Prostate gland (tissue), 2 donors: ENCODE measurements at places on chromosomes 3 and 15. TPM values are rescaled to one million over a fixed set of nuclear protein-coding genes. Genes with fewer than 3 reads are reported as not detected.

WWTR1 gene
- total RNA-seq = 79.4 TPM

CRABP1 gene
- total RNA-seq = not detected

TIMP4 gene
- total RNA-seq = 5.6 TPM

C2CD4A gene
- 0.28 TPM for total RNA-seq

MLF1 gene
- 7.1 TPM for total RNA-seq

STRA6 gene
- total RNA-seq = 1.8 TPM

GRCh38 chr3:85922374-85922773, 963.6 kb downstream of the CADM2 start:
- no peaks in the 10 kb centered on the region for H3K36me3 ChIP-seq
- H3K27me3 ChIP-seq = no peaks in the 10 kb centered on the region
- no peak overlapping the region for H3K4me3 ChIP-seq

- H3K27me3 ChIP-seq = peaks cover 3% of the 10 kb centered on the region
- H3K4me1 ChIP-seq = no peaks in the 10 kb centered on the region
- no peak overlapping the region for H3K27ac ChIP-seq
- H3K4me3 ChIP-seq = no peak overlapping the region
Measured at GRCh38 chr15:52879145-52879544, 89.0 kb upstream of the ONECUT1 start.

GRCh38 chr3:186454881-186455703, 89.1 kb downstream of the CRYGS start:
- no peaks in the 10 kb centered on the region for H3K27me3 ChIP-seq
- H3K36me3 ChIP-seq = no peaks in the 10 kb centered on the region
- no peaks in the 10 kb centered on the region for H3K4me1 ChIP-seq

GRCh38 chr3:13700889-13701288, 152.0 kb downstream of the FBLN2 start:
- no peak overlapping the region for H3K27ac ChIP-seq
- DNase-seq = no peak
- H3K4me3 ChIP-seq = no peak overlapping the region
- H3K36me3 ChIP-seq = no peaks in the 10 kb centered on the region
- no peaks in the 10 kb centered on the region for H3K27me3 ChIP-seq

GRCh38 chr3:127034195-127034989, 51.5 kb downstream of the PLXNA1 start:
- no peaks in the 10 kb centered on the region for H3K4me1 ChIP-seq
- H3K4me3 ChIP-seq = no peak overlapping the region
- H3K36me3 ChIP-seq = peaks cover 10% of the 10 kb centered on the region
- no peak for DNase-seq

DNA sequence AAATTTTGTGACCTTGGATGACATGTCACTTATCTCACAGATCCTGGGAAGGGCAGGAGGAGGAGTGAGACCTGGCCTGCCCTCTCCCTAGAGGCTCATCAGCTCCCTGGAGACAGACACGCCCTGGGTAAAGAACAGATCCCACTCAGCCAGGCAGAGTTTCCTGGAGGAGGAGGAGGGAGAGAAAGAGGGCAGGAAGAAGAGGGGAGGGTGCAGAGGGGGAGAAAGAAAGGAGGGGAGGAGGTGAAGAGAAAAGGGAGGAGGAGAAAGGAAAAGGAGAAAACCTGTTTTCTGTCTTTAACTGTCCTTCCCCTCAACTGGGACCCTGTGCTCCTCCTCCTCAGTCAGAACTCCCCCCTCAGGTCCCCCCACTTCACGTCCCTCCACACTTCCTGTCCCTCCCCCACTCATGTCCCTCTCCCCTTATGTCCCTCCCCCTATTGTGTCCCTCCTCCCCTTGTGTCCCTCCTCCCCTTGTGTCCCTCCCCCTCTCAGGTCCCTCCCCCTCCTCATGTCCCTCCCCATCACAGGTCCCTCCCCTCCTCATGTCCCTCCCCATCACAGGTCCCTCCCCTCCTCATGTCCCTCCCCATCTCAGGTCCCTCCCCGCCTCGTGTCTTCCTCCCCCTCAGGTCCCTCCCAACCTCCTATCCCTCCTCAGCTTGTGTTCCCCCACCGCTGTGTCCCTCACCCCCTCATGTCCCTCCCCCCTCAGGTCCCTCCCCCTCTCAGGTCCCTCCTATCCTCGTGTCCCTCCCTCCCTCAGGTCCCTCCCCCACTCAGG, 52.3 kb upstream of the CGNL1 start:
- H3K27me3 ChIP-seq = no peaks in the 10 kb centered on the region
- H3K27ac ChIP-seq = peak overlapping the region; percentile 85
- DNase-seq = peak; percentile 80
- H3K4me1 ChIP-seq = no peaks in the 10 kb centered on the region
- no peak overlapping the region for H3K4me3 ChIP-seq
- H3K36me3 ChIP-seq = no peaks in the 10 kb centered on the region

DNA sequence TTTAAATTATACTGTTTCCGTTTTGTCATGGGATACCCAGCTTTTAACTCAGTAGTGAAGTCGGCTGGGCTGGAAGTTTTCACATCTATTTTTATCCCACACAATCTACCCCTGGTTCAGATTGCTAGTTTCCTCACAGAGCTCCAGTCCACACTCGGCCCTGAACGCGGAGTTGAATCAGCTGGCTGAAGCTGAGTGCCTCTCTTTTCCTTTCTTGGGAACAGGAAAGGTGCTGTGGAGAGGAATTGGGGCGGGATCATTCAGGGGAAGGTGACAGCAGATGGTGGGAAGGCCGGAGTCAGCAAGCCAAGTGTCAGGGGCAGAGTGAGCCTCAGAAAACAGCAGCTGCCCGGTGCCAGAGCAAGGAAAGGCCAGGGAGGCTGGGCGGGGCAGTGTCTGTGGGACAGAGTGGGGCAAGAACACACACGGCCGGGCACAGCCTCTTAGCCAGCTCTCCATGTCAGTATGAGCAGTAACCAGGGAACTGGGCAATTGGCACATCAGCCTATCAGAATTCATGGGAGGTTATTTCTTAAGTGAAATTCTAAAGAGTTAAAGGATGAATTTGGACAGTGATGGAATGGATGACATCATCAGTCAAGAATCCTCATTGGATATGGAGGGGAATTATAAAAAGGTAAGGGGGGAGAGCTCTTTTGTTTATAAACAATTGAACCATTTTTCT, 135.7 kb upstream of the IL12A start:
- no peaks in the 10 kb centered on the region for H3K27me3 ChIP-seq
- peak overlapping the region; percentile 64 for H3K27ac ChIP-seq
- DNase-seq = no peak

DNA sequence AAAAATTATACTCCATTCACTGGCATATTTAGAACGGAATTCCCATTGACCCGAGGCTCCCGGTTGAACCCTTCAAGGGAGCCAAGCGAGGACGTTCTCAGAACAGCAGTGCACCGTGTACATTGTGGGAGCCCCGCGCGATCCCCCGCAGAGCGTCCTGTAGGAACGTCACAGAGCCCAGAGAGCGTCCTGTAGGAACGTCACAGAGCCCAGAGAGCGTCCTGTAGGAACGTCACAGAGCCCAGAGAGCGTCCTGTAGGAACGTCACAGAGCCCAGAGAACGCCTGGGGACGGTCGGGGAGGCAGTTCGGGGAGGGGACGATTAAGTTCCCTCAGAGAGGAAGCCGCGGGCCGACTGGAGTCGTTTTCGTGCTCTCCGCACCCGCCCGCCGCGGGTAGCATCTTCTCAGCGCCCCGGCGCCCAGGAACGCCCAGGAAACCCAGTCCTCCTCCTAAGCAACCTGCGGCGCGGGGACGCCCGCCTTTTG, 506 bp upstream of the ATP1B3 start:
- no peaks in the 10 kb centered on the region for H3K36me3 ChIP-seq
- peaks cover 11% of the 10 kb centered on the region for H3K4me1 ChIP-seq
- H3K27me3 ChIP-seq = no peaks in the 10 kb centered on the region

DNA sequence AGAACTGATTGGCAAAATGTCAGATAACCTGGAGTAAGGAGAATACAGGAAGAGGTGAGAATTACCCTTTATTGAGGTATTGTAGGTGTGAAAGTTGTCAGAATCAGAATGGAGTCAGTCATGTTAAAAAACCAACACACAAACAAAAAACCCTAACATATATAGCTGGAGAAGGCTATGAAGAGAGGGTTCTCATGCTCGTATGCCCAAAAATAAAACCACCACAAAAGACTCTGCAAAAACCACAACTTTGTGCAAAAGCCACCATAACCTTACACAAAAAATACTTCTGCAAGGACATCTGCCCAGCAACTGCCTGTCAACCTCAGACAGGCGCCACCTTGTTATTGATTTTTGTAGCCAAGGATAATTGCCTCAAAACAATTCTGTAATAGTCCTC, 136.0 kb downstream of the CD47 start:
- no peak for DNase-seq
- no peak overlapping the region for H3K27ac ChIP-seq

GRCh38 chr15:70202756-70203155, 105.0 kb upstream of the TLE3 start:
- no peaks in the 10 kb centered on the region for H3K27me3 ChIP-seq
- no peak overlapping the region for H3K27ac ChIP-seq
- H3K4me3 ChIP-seq = no peak overlapping the region
- no peaks in the 10 kb centered on the region for H3K36me3 ChIP-seq

DNA sequence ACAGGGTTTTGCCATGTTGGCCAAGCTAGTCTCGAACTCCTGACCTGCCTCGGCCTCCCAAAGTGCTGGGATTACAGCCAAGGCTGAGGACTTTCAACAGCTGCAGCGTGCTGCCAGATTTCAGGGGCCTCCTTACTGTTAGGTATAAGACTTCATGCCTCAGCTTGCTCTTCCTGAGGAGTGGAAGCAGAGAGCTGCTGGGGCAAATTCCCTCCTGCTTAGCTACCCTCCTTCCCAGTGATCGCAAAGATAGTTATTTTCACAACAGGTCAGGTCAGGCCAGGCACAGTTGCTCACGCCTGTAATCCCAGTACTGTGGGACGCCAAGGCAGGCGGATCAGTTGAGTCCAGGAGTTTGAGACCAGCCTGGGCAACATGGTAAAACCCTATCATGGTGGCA, 2.6 kb upstream of the CPNE9 start:
- H3K27ac ChIP-seq = no peak overlapping the region
- H3K36me3 ChIP-seq = peaks cover 5% of the 10 kb centered on the region
- no peak for DNase-seq
- H3K4me3 ChIP-seq = no peak overlapping the region
- no peaks in the 10 kb centered on the region for H3K27me3 ChIP-seq

DNA sequence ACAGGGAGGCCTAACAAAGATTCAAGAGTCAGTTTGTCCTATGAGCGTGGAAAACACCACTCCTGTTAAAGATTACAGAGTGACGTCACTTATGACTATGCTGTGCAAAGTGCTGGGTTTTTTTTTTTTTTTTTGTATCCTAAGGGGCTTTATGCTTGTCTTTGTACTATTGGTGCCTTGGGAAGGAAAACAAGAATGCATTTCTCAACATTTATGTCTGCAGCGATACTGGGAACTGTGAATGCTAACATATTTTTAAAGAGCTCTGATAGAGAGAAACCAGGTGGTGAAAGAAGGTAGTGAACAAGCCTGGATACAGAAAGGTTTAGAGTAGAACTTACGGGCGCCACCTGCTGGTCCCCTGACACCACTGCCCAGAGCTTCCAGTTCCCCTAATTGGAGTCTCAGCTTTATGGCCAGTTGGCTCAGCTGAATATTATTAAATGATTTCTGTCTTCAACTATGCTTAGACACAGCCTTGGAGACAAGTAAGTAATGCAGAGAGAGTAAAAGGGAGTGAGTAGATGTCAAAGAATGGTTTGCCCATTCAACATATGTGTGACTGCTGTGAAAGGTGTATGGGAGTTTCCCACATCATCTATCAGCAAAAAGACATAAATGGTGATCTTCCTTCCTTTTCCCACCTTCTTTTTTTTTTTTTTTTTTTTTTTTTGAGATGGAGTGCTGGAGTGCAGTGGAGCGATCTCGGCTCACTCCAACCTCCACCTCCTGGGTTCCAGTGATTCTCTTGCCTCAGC, 807.9 kb upstream of the CFAP20DC start:
- no peaks in the 10 kb centered on the region for H3K4me1 ChIP-seq
- no peaks in the 10 kb centered on the region for H3K36me3 ChIP-seq
- H3K27me3 ChIP-seq = no peaks in the 10 kb centered on the region
- H3K4me3 ChIP-seq = no peak overlapping the region

- H3K4me3 ChIP-seq = no peak overlapping the region
- no peaks in the 10 kb centered on the region for H3K27me3 ChIP-seq
- no peak for DNase-seq
- no peak overlapping the region for H3K27ac ChIP-seq
- H3K4me1 ChIP-seq = no peaks in the 10 kb centered on the region
Measured at GRCh38 chr3:46759239-46760167, 41.8 kb upstream of the PRSS50 start.

- DNase-seq = no peak
- H3K4me1 ChIP-seq = no peaks in the 10 kb centered on the region
- H3K36me3 ChIP-seq = no peaks in the 10 kb centered on the region
- no peak overlapping the region for H3K4me3 ChIP-seq
Measured at GRCh38 chr15:85609492-85609891, 185.2 kb downstream of the KLHL25 start.

GRCh38 chr3:112640276-112640929, 540 bp downstream of the CCDC80 start:
- H3K27ac ChIP-seq = peak overlapping the region; percentile 42
- H3K27me3 ChIP-seq = peaks cover 5% of the 10 kb centered on the region
- DNase-seq = no peak
- no peaks in the 10 kb centered on the region for H3K36me3 ChIP-seq
- no peaks in the 10 kb centered on the region for H3K4me1 ChIP-seq

DNA sequence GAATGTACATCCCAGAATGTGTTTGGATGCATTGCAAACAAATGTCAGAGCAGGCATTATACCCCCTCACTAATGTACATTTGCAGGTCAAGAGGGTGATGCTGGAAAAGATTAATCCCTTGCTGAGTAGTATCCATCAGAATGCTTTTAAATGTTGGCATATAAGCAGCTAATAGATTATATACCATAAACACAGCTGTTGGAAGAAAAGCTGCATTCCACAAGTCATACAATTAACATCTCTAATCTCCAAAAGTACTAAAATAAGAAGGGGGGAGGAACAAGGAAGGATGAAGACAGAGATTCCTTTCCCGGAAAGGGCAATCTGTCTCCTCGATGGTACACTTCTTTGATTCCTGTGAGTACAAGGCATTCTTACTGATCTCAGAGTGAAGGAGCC, 445.7 kb upstream of the CDIN1 start:
- no peaks in the 10 kb centered on the region for H3K4me1 ChIP-seq
- no peak for DNase-seq
- no peak overlapping the region for H3K4me3 ChIP-seq
- H3K27me3 ChIP-seq = no peaks in the 10 kb centered on the region
- H3K27ac ChIP-seq = no peak overlapping the region
- no peaks in the 10 kb centered on the region for H3K36me3 ChIP-seq

- DNase-seq = peak; percentile 40
- no peaks in the 10 kb centered on the region for H3K27me3 ChIP-seq
- peak overlapping the region; percentile 37 for H3K4me3 ChIP-seq
- H3K27ac ChIP-seq = peak overlapping the region; percentile 45
- H3K4me1 ChIP-seq = peaks cover 2% of the 10 kb centered on the region
Measured at GRCh38 chr3:142027735-142028134, 121.6 kb downstream of the TFDP2 start.

- no peaks in the 10 kb centered on the region for H3K4me1 ChIP-seq
- H3K36me3 ChIP-seq = no peaks in the 10 kb centered on the region
- no peak overlapping the region for H3K27ac ChIP-seq
- no peak for DNase-seq
Measured at GRCh38 chr3:157329551-157329950, 107.1 kb upstream of the PTX3 start.
